Aorta (tissue), 5 donors: ENCODE measurements at places on chromosomes 3 and 15. TPM values are rescaled to one million over a fixed set of nuclear protein-coding genes. Genes with fewer than 3 reads are reported as not detected.

DNA sequence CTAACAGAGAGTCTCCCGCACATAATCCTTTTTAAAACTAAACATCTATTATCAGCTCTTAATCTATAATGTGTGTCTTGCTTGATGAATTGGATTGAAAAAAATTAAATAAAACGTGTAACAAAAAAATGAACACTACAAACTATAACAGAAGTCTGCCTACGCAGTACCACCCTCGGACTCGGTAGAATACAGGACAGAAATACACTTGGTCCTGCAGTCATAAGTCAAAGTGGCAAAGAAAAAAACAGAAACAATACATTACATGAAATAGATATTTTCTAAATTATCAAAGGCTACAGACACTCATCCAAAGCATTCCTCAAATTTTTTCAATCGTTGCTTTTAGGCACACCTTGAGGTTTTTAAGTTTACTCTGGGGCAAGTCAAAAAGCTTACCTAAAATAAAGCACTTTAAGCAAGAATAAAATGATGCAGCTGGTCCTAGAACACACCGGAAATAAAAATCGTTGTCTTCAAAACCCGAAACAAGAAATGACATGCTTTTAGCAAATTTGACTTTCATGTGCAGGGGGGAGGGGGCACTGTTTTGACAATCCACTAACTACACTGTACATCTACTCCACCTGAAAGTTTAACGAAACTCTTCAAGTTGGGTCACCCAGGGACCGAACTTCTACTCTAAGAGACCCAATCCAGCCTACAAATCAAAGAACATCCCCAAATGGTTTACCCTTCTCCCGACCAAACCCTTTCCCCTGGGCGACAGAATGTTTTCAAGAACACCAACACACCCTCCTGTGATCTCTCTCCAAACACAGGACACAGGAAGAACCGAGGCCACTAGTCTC is 1.3 kb downstream of the ADAM10 start:
- H3K4me3 ChIP-seq: peak overlapping the region; percentile 67
- no peaks in the 10 kb centered on the region for H3K4me1 ChIP-seq
- H3K27ac ChIP-seq: peak overlapping the region; percentile 97
- H3K27me3 ChIP-seq: no peaks in the 10 kb centered on the region

Gene NGRN
- total RNA-seq: 75.6 TPM

Gene POLQ
- 0.63 TPM for total RNA-seq

Gene CNTN4
- total RNA-seq: 59.7 TPM

GRCh38 chr15:82081914-82082762 is 36.3 kb upstream of the MEX3B start:
- H3K4me1 ChIP-seq: no peaks in the 10 kb centered on the region
- H3K27me3 ChIP-seq: no peaks in the 10 kb centered on the region
- no peak for DNase-seq
- H3K27ac ChIP-seq: no peak overlapping the region

- H3K36me3 ChIP-seq: no peaks in the 10 kb centered on the region
- DNase-seq: no peak
- H3K4me1 ChIP-seq: no peaks in the 10 kb centered on the region
- H3K4me3 ChIP-seq: no peak overlapping the region
- H3K27me3 ChIP-seq: no peaks in the 10 kb centered on the region
Measured at GRCh38 chr15:57525581-57525980, 66.1 kb upstream of the MYZAP start.

Gene RNF13
- total RNA-seq: 66.3 TPM

DNA sequence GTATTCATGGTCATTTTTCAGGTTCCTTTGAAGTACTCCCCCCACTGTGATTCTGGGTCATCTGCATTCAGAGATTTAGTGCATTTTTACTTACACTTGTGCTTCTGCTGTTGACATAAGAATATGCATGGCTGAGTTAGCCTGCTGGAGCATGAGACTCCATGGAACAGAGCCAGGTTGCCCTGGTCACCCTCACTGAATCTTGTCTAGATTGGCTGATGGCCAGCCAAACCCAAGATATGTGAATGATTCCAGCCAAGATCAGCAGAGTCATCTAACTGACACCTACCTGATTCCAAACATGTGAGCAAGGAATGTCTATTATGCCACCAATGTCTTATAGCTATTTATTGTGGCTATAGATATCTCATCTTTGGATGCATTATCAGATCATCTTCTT is 25.1 kb downstream of the DTWD1 start:
- H3K4me3 ChIP-seq: no peak overlapping the region
- H3K4me1 ChIP-seq: peaks cover 5% of the 10 kb centered on the region
- H3K36me3 ChIP-seq: no peaks in the 10 kb centered on the region
- no peak for DNase-seq
- peak overlapping the region; percentile 43 for H3K27ac ChIP-seq
- no peaks in the 10 kb centered on the region for H3K27me3 ChIP-seq

GRCh38 chr15:71189718-71190117 is 74.4 kb downstream of the THSD4 start:
- no peaks in the 10 kb centered on the region for H3K4me1 ChIP-seq
- no peaks in the 10 kb centered on the region for H3K27me3 ChIP-seq
- no peak for DNase-seq
- H3K36me3 ChIP-seq: no peaks in the 10 kb centered on the region
- no peak overlapping the region for H3K27ac ChIP-seq

DNA sequence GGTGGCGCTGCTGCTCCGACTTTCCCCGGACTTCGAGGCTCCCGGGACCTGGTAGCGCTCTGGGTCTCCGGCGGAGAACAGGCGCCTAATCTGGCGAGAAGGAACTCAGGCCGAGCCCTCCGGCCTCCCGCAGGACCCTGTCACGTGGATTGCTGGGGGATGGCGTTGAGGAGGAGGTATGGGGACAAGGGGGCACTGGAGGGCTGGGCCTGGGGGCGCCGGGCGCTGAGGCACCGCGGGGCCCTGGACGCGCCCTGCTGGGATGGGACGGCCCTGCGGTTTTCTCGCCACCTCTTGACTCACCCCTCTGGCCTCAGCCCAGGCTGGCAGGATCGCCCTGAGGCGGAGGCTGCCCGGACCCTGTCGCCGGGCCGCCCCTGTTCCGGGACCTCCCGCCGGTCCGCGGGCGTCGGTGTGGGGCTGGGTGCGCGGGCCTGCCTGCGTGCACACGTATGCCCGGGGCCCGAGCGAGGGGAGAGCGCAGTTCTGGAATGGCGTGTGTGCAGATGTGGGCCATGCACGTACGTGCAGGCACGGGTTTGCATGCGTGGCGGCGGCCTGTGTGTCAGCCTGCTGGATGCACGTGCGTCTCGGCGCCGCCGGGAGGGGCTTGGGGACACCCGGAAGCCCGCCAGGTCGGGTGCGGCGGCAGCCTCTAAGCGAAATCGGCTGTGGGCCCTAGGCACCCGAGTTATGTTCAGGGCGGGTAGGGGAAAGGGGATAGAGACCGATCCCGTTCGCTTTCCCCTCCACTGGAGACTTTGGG is 752 bp downstream of the C15orf39 start:
- peak; percentile 93 for DNase-seq
- H3K27ac ChIP-seq: peak overlapping the region; percentile 60
- no peaks in the 10 kb centered on the region for H3K4me1 ChIP-seq
- peak overlapping the region; percentile 63 for H3K4me3 ChIP-seq
- H3K36me3 ChIP-seq: no peaks in the 10 kb centered on the region
- H3K27me3 ChIP-seq: no peaks in the 10 kb centered on the region

DNA sequence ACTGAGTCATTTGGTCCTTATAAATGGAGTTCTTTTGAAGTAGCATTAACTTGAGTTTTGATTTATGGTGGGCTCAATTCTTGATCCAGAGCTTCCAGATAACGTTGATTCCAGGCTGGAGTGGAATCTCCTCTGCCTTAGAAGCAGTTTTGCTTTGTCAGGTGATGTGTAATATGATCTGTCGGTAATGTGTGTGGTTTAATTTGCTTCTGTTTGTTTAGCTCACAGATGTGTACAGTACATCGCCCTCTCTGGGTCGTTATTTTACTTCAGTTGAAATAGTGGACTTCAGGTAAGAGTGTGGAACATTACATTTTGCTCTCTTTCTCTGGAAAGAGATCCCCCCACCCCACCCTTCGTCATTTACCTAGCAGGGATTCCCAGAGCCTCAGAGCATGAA is 23.1 kb downstream of the C3orf52 start:
- peaks cover 7% of the 10 kb centered on the region for H3K36me3 ChIP-seq
- H3K27me3 ChIP-seq: no peaks in the 10 kb centered on the region
- no peak for DNase-seq

GRCh38 chr3:152323834-152324233 is 55.1 kb downstream of the MBNL1 start:
- DNase-seq: no peak
- no peaks in the 10 kb centered on the region for H3K4me1 ChIP-seq
- H3K27ac ChIP-seq: peak overlapping the region; percentile 76
- no peaks in the 10 kb centered on the region for H3K27me3 ChIP-seq
